ENCODE measurements at places on chromosomes 12 and 14. TPM values are rescaled to one million over a fixed set of nuclear protein-coding genes. Genes with fewer than 3 reads are reported as not detected.

MFAP5 gene
- 726 TPM for total RNA-seq

ABCC9 gene
- total RNA-seq, result 0.11 TPM

WNT1 gene
- total RNA-seq, result 0.11 TPM

PTGER2 gene
- total RNA-seq, result not detected

P2RX2 gene
- total RNA-seq, result not detected

FAR2 gene
- 1.1 TPM for total RNA-seq

ALDH6A1 gene
- 16.5 TPM for total RNA-seq

ACRBP gene
- not detected for total RNA-seq

Measured in placental epithelial cell (primary cell).